ENCODE measurements at places on chromosomes 16 and 17.

- DNase-seq: no peak
Measured at GRCh38 chr17:74742978-74743545, 5.4 kb upstream of the NHERF1 start.

DNA sequence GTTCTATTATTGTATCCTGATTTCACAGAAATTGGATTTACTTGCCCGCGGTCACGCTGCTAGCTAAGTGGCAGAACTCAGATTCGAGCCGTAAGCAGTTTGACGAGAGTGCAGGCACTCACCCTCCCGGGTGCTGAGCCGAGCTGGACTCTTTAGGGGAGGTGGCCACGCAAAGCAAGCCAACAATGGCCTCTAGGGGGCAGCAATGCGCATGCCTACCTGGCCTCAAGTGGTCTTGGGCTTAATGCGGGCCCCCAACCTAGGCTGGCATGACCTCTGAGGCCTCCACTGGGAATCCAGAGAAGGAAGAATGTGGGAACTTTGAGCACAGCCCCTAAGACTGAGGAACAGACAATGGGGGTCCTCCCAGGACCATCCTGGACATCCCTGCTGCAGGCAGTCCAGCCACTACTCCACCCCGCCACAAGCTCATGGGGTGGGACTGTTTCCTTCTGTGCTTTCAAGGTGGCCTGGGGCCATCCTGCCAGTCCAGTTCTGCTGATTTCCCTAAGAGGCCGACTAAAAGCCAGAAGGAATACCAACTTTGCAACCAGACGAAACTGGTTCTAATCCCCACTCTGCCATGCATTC lies 276.5 kb downstream of the XYLT1 start:
- peak; percentile 5 for DNase-seq

- no peak for DNase-seq
Measured at GRCh38 chr16:68233085-68233834, 2.7 kb downstream of the ESRP2 start.

DNA sequence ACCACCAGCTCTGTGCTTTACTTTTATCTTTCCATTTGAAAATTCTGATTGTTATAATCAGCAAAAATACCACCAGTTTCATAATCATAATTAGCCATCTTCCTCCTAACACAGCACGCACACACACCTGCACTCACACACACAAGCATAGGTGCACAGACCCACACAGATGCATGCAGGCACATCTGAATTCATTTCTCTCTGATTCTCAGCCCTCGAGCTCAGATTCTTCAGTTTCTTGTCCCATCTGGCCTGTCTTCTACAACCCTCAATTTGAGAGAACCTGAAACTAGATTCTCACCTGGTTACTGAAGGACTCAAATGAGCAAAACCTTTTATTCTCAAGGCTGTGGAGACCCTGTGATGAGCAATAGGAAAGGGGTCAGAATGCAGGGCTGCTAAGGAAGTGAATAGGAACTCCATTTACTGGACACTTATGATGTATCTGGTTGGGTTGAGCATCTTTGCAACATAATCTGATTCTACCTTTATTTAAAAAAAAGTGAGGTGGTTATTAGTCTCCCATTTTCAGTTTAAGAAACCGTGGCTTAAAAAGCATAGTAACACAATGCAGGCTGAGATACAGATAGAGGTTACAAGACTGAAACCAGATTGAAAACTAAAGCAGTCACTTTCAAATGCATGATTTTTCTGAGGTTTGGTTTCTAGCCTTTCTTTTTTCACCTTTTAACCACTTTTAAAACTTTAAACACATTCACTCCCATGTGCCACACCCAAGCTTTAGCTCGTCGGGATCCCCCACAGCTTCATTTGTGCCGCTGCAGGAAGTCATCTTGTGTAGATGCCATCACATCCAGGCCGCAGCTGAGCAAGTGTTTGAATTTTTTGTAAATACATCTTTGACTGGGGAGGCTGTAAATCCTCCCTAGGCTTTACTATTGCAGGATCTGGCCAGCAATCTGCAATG lies 9.4 kb downstream of the KRT33A start:
- no peak for DNase-seq

- no peak for DNase-seq
Measured at GRCh38 chr17:65055280-65055707, 1.2 kb downstream of the GNA13 start.

DNA sequence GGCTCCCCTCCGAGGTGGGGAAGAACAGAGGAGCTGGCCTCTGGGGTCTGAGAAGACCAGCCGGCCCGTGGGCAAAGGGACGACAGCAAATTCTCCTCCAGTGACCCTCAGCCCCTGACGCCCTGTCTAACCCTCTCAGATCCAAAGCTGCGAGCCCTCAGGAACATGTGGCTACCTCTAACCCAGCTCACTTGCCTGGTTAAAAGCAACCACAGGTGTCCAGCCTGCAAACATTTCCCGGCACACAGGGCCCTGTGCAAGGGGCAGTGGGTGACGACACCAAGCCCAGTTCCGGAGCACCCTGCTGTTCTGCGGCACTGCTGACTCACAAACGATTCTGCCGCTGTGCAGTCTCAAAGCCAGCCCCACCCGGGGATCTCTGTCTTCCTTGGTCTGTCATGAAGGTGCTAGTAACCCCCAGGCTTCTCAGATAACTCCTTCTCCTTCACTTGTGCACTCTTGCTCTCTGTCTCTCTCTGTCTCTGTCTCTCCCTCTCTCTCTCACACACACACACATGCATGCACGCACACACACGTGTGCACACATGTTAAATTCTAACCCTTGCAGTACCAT lies 23.0 kb downstream of the WNT3 start:
- DNase-seq: no peak

DNA sequence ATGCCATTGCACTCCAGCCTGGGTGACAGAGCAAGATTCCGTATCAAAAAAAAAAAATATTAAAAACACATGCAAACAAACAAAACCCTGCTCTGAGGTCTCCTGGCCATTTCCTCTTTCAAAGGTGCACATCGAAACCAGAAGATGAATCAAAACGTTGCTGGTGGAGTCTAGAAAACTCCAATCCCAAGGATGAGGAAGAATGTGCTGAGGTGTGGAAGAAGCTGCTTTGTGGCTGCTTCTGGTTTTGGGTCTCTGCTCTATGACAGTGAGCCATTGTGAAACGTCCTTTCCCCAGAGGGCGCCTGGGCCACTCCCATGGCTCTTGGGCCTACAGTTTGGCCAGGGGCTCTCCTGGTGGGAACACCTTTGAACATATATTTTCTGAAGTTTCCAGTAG lies 112.6 kb downstream of the IRF8 start:
- no peak for DNase-seq
